ENCODE measurements at places on chromosomes 7 and 10. TPM values are rescaled to one million over a fixed set of nuclear protein-coding genes. Genes with fewer than 3 reads are reported as not detected.

- DNase-seq: no peak
Observed at GRCh38 chr7:10484767-10485166, 488.9 kb upstream of the PHF14 start.

GRCh38 chr7:16609842-16610450 is 35.6 kb downstream of the ANKMY2 start:
- no peak for DNase-seq

DNA sequence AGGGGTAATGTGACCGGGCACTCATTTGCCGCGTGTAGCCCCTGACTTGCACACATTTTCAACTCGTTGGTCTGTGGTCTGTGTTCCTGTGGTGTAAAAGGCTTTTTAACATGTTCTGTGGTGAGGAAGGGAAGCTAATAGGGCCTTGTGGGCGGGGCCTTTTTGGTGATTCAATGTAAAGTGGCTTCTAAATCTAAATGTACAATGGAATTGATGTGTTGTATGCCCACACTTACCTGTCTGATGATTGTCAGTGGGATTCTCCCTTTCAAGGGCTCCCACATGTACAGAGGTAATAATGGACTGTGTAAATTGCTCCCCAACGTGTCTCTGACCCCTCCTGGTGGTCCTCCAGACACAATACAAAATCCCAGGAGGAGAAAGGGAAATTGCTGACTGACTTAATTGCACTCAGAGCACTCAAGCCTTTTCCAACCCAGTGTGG is 43.1 kb upstream of the GATAD1 start:
- DNase-seq: peak; percentile 11

- DNase-seq: no peak
Observed at GRCh38 chr10:88962336-88962735, 9.8 kb upstream of the ACTA2 start.

DNA sequence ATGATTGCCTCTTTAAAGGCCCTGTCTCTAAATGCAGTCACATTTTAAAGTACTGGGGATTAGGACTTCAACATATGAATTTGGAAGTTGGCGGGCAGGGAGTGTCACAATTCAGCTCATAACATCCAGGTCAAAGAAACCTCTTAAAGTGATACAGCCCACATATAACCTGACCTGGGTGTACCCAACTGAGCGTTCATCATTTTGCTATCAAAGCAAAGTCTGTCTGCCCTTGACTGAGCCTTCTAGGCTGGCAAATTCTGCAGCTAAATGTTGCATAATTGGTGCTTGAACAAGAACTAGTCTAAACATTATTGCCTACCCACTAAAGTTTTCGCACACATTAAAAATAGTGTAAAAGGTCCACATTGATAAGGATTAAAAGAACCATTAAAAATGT is 3.7 kb downstream of the MSRB2 start:
- DNase-seq: no peak

- DNase-seq: no peak
Observed at GRCh38 chr7:135337977-135338550, 104.4 kb downstream of the STRA8 start.

GRCh38 chr7:152312316-152312715 is 123.5 kb downstream of the KMT2C start:
- peak; percentile 31 for DNase-seq

The C7orf57 gene
- total RNA-seq: not detected

The LRRD1 gene
- under 0.01 TPM for total RNA-seq

The KDM7A gene
- total RNA-seq: 10.9 TPM

The SLC26A3 gene
- not detected for total RNA-seq
